ENCODE measurements at places on chromosomes 3 and 15.

- DNase-seq = no peak
Observed at GRCh38 chr3:99938270-99938911, 120.7 kb downstream of the CMSS1 start.

- no peak for DNase-seq
Observed at GRCh38 chr3:118966700-118967099, 67.9 kb downstream of the IGSF11 start.

DNA sequence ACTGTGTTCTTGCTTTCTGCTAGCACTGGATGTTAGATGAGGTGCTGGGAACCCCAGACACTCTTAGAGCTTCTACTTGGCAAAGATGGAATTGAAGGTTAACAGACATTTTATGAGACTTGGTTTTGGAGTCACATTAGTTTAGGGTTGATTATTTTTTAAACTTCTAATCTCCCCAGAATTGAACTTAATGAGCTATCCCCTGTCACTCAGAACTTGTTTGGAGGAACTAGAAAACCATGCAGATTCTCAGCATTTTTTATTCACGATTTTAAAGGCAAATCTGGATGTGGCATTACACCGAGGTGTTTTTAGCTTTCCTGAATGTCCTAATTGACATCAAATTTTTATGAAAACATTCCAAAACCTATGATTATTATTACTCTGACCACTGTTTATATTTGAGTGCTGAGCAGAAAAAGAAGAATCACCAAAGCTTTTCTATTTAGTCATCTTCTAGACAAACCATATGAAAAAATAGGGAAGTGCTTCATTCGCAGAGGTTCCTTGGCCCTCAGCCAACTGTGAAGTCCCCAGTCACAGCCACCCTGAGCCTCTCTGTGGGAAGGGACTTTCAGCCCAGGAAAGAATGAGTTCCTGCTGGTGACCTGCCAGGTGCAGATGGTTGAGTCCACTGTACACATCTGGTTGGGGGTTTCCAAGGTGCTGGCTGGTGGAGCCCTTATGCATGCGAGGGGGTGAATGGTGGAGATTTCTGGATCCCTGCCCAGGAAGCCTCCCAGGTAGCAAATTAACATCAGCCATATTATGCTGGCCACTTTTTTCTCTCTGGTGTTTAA, 196.0 kb upstream of the TOPAZ1 start:
- no peak for DNase-seq

GRCh38 chr15:39252134-39252470, 328.8 kb upstream of the THBS1 start:
- no peak for DNase-seq

- no peak for DNase-seq
Observed at GRCh38 chr3:146542978-146543377, 1.4 kb downstream of the PLSCR1 start.

DNA sequence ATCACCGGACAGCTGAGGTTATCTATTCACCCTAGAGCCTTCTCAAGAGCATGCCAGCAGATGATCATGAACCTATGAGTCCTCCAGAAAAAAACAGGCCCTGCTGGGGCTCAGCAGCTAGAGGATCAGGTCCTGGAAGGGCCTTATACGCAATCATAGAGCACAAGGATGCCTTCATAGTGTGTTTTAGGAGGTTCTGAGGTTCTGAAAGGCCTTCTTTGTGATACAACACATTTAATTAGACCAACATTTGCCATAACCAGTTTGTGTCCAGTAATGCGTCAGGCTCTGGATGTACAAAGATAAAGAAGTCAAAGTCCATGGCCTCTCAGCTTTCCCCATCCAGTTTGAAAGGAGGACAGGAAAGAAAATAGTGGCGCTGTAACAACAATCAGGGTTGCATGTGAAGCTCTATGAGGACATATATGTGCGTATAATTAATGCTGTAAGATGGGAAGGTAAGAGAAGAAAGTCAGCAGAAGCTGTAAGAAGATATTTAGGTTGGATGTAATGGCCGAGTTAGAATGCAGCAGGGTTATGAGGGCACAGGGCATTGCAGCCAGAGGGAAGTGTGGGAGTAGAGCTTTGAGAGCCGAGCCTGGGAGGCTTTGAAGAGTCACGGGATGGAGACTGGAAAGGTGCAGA, 302.6 kb upstream of the TBL1XR1 start:
- no peak for DNase-seq

- no peak for DNase-seq
Observed at GRCh38 chr3:45860481-45860880, 18.6 kb upstream of the LZTFL1 start.

DNA sequence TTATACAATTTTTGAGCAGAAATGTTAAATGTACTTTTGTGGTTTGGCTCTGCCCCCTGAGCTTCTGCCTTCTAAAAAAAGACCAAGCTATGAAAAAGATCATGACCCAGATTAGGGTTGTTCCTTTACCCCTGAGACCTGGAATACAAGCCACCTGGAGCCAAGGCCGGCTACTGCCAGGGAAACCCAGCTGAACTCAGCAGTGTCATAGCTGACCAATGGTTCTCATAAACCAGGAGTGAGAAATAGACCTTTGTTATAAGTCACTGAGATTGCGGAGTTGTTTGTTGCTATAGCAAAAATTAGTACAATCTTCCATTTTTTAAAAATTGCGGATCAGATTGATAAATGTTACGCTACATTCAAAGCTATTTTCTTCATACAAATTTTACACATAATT, 1261.7 kb downstream of the ROBO1 start:
- DNase-seq = no peak

DNA sequence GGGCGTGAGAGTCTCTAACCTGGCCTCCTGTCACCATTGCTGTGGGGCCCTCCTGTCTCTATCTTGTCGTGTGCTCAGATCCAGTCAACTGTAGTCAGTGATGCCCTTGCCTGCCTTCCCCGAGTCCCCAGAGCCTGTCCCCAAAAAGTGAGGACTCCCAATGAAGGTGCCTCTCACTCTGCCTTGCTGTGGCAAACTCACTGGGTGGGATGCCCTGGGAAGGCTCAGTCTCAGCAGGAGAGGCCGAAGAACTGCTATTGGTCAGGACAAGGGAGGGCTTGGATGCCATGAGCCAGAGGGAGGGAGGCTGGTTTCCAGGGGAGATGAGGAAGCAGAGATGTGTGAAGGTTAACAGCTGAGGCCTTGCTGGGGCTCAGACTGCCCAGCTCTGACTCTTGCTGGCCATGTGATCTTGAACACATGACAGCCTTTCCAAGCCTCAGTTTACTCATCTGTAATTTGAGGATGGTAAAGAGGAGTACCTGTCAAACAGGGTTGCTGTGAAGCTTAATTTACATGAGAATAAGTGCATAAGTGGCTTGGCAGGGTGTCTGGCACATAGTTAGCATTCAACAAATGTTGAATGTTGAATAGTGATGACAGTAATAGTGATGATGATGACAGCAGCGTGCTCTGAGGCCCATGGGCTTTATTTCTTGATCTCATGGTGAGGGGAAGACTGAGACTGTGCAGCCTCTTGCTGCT, 8.2 kb downstream of the KY start:
- no peak for DNase-seq

DNA sequence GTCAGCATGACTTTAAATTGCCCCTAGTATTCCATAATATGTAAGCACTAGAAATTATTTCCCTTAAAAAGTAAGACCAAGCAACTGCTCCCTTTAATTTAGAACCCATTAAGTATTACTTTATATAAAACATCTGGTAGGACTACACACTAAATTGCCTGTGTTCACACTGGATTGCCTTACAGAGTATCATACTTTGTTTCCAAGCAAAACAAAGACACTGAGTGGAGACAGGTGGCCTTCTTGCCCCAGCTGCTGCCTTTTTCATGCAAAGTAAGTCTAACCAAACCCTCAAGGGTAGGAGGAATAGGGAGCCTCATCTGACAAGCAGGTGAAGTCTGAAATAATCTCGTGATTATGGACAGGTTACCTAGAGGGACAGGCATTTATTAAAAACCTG, 87.3 kb downstream of the PEX5L start:
- DNase-seq = no peak

DNA sequence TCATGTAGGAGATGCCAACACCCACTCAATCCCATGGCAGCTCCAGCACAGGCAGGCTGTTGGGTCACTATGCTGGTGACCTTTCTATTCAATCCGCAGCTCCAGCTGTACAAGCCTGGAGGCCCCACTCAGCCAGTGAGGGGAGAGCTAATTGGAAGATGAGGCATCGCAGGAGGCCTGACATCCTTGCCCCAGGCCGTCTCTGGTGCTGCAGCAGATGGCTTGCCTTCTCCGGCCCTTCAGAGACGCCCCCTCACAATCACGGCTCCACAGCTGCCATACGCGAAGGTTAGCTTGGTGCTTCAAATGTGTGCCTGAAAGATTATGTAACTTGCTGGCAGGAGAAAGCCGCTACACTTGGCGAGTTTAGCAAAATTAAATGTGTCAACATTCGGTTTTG, 104.2 kb upstream of the CLSTN2 start:
- no peak for DNase-seq

GRCh38 chr3:71008350-71008935, 575.1 kb downstream of the FOXP1 start:
- no peak for DNase-seq

GRCh38 chr15:45474799-45475198, 47.8 kb downstream of the SLC30A4 start:
- no peak for DNase-seq

DNA sequence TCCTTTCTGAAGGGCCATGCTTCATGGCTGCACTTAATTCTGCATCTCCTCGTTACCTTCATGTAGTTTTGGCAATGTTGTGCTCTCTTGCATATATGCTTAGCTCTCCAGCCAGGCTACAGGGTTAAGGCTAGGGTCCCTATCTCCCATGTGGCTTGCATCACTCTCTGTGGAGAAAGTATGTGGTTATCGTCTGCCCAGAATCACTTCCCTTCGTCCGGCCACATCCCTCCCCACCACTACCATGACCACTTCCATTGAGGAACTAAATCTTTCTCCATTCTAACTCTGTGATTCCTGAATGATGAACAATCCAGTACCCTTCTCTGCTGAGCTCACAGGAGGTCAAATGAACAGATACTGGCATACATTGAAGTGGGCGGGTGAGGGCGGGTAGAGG, 34.0 kb downstream of the WWTR1 start:
- DNase-seq = no peak
